ENCODE measurements at places on chromosomes 1 and 21.

DNA sequence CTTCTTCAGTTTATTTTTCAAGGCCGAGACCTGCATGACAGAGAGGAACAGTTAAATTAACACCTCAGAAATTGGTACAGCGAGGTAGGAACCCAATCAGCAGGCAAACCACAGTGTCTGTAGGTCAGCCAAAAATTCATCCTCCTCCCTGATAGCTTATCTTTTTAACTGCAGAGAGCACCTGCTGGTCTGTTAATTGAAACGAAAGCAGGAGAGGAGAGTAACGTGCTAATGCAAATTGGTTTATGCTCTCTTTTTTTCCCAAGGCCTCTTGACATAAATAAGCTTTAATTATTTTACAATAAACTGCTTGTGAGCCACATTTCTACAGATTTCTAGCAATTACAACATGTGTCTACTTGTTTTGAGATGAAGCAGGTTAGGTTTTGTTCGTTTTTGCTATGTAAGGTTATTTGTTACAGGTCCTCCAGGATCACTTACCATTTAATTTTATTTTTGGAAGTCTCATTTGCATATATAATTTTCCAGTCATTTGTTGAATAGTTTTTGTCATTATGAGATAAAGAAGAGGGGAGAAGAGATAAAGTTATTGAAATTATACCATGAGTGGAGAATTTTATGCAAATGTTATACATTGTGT, 179.9 kb downstream of the DENND1B start:
- DNase-seq, result no peak

- no peak for DNase-seq
Measured at GRCh38 chr1:160101717-160102522, 3.5 kb upstream of the IGSF8 start.

DNA sequence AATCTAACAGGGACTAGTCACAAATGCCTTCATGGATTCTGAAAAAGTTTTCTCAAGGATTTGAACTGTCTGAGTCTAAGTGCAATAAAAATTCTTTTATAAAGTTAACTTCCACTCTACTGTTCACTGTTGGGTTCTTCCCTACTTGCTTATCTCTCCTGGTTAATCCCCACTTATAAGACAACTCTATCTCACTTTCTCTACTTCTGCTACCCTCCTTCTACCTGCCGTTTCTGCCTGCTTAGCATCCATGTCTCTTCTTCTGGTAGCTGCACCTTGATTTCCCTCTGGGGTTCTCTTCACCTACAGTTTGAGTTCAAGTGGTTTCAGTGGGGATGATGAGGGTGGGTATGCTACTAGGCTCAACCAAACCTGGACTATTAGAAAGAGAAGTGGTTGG, 6.0 kb downstream of the TSHB start:
- DNase-seq, result no peak

GRCh38 chr1:32904797-32905196, 3.6 kb upstream of the TMEM54 start:
- DNase-seq, result no peak

DNA sequence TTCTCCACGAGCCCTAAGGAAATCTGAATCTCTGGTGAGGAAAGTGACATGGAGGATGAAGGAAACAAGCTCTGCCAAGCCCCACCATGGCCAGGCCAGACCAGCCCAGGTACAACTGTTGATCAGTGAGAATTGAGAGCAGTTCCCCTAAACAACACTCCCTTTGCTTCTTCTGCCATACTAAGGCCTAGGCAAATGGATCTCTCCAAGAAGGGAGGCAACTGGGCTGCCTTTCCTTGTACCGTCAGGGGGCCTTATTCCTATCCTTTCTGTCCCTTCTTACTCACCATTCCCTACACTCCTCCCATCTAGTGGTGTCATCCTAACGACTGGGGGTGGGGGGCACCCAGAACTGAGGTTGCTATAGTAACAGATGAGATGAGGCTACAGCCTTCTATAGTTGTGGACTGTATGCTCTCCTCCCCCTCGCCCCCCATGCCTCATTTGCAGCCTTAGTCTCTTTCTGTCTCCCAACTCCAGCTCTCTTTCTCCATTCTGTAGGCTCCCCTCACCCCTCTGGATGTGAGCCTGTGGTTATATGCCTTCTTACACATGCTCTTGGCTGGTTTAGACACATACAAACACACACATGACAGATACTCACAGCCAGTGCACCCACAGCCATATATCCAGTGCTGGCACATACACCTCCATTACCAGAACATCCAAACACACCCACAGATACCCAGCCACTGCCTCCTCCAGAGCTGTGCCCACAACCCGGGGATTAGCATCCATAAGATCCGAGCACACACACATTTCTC, 3.6 kb downstream of the PEA15 start:
- DNase-seq, result no peak

- DNase-seq, result no peak
Measured at GRCh38 chr1:115183158-115183557, 93.9 kb upstream of the TSPAN2 start.

- no peak for DNase-seq
Measured at GRCh38 chr1:197685785-197686184, 89.5 kb downstream of the DENND1B start.

DNA sequence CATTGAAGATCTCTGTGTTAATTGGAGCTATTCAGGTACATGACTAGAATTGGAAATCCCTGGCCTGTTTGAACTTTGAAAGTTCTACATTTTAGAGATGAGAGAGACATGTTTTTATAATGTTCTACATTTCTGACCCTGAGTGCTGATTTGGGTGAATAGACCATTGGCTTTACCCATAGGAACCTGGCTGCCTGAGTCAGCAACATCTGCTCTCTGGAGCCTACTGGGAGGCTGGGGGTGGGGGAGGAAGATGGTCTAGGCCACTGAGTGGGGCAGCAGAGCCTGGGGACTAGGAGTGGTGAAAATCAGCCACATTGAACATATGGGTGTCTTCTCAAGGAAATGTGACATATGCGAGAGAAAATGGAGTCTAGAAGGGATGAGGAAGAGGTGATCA, 1.4 kb upstream of the VANGL1 start:
- no peak for DNase-seq

Data from T-helper 17 cell (primary cell).